NB4 (cell line): ENCODE measurements at places on chromosomes 11 and 22.

DNA sequence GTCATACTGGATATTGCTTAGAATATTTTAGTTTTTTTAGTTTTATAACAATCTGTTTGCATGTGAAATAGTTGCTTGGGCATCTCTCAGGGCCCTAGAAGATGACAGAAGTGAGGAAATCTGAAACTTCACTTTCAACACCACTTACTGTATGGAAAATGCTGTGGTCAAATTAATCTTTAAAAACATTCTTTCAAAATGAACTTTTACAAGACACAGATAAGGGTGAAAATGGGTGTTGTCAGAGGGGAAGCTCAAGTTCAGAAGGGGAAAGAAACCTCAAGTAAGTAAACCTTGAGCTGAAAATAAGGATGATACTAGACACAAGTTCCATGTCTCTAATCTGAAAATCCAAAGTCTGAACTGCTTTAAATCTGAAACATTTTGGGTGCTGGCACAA lies 1840.1 kb upstream of the RAG2 start:
- DNase-seq = no peak

DNA sequence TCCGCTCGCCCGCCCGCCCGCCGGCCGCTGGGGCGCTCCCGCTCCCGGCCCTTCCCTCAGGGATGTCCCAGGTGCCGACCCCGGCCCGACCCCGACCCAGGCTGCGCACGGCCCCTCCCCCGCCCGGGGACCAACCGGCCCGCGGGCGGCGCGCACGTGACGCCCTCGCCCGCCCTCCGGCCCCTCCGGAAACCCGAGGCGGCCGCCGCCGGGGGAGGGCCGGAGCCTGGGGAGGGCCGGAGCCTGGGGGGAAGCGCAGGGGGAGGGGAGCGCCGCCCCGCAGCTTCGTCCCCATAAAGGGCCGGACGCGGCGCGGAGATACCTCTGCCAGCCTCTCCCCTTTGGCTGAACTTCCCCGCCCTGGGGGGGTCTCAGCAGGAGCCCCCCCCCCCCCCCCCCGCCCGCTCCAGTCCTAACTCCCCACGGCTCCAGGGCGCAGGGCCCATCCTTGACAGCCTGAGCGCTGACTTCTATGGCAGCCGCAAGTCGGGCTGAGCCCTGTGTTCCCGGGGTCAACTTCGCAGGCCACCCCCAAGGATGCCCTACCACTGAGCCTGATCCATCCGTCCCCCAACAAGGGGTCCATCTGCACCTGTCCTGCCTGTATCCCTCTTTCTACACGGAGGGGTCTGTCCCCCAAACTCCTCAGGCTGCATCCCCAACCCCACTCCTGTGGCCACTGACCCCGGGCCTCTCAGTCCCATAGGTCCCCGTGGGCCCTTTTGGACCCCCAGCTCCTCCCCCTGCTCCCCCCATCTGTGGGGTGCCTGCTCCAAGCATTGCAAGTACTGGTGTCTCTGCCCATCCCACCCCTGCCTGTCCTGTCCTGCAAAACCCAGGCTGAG lies at the start of gene MAPK12:
Gene MAPK12 (minus strand): TSS at position 69 of the 845 bp plus-strand sequence. CDS start 174 bp downstream, outside the sequence.
- DNase-seq = peak; percentile 79

GRCh38 chr11:2775626-2776350 lies 76.0 kb upstream of the KCNQ1OT1 start:
- no peak for DNase-seq

- no peak for DNase-seq
These were observed 23.5 kb downstream of the RAB38 start for GRCh38 chr11:88151709-88152265.

DNA sequence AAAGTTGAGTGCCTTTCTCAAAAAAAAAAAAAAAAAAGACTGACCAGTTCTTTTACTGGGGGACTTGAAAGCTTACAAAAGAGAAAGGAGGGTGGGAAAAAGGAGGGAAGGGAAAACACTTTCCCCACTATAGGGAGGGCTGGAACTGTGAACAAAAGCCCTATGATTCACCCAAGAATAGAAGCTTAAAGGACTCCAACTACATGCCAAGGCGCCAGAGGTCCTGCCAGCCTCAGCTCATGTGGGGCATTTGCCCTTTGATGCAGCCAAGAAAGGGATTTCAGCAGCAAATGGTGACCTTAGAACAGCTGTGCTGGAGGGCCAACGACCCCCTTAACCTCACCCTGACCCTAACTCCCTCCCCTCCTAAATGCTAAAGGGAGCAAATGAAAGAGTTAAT lies 160.0 kb downstream of the NTM start:
- DNase-seq = no peak

DNA sequence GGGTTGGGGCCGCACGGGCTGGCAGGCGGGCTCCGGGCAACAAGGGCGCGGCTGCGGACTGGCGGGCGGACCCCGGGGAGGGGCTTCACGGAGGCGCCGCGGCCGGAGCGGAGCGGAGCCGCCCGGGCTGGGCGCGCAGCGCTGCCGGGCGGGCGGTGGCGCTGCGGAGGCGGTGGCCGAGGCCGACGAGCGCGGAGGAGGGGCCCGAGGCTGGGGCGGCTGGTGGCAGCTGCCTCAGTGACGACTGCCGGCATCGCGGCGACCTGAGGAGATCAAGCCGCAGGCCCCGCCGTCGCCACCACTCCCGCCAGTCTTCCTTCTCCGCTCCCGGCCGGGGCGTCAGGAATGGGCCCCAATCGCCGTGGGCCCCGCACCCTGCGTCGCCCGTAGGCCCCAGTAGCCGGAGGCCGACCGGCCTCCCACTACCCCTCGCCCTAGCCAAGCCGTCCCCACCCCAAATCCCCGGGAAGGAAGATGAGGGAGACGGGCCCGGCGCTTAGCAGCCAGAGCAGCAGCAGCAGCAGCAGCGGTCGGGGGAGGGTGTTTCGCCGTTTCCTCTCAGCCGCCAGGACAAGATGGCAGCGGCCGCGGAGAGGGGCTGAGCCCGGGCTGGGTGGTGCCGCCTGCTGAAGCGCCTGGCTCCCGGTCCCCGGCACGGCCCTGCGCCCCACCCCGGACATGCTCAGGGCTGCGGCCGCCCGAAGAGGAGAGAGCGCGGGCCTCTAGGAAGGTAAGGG lies at the start of gene HIPK3:
Gene HIPK3 (plus strand): TSS at position 222 of the 737 bp plus-strand sequence.
- DNase-seq = peak; percentile 88

DNA sequence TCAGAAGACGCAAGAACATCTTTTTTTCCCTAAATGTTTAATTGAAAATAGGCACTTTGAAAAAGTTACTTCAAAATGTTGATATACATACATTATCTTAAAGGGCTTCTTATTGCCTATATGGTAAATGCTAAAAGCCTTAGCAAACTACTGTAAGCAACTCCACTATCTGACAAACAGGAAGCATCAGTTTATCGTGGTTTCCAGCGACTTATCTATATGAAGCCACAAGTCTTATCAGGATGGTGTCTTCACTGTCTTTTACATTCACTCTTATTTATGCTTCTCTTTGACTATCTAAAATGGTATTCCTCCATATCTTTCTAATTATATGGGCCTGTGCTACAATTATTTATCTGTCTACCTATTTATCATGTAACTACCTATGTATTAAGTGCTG lies 2091.9 kb downstream of the LRRC4C start:
- DNase-seq = peak; percentile 27

DNA sequence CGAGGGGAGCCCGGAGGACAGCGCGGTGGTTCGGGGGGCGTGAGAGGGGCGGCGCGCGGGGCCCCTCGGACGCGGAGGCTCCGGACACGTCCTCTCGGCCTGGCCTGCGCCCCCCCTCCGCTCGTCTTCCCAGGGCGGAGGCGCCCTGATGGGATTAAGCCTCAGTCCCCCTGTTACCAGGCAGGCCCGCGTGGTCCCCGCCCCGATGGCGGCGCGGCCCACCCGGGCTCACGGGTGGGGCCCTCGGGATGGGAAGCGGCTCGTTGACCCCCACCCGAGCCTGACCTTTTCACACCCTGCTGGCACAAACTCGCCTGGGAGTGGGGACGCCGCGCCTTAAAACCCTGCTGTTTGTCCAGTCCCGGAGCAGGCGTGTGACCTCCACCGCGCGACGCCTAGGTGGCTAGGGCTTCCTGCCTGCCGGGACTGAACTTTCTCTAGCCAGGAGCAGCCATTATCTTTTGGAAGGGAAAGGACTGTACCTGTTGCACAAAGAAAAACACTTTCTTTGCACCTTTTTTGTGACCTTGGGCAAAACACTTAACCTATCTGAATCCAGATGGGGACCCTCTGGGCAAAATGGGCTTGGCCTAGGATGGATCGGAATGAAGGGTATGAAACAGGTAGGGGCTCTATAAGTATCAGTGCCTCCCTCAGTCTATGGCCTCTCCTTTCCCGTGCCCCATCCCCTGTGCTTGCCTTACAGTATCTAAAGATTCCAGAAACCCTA lies 1.0 kb downstream of the KIAA1671 start:
- DNase-seq = no peak

DNA sequence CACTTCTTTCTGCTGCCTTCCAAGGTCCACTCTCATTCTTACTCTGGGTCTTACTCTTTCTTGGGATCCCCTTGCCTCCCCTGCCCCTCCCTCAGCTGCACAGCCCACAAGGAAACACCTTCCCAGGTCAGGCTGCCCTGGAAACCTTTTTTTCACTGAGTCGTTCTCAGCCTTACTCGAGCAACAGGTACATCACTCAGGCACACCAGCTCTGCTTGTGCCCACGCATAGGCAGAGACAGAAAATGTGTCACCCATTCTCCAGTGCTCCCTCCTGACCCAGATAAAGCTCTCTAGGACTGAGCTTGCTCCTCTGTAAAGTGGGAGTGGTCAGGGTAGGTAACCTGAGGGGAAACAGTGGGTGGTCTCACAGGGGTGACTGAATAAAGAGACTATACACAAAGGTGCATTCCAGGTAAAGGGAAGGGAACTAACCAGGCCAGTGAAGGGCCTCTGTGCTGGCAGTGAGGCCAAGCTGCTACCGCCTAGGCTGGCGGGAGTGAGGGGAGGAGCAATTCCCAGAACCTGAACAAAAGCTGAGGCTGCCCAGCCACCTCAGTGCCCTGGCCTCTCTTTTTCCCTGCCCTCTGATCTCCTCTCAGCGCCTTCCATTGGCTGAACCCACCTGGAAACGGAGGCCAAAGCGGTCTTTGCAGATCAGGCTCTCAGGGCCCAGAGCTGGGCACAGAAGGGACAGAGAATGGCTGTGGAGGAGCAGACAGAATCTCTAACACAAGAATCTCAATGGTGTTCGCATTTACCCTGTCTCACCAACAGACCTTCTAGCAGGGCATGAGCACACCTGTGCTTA lies 15.9 kb downstream of the PRG3 start:
- no peak for DNase-seq

GRCh38 chr11:111367411-111368284 lies 11.4 kb downstream of the POU2AF1 start:
- DNase-seq = no peak

DNA sequence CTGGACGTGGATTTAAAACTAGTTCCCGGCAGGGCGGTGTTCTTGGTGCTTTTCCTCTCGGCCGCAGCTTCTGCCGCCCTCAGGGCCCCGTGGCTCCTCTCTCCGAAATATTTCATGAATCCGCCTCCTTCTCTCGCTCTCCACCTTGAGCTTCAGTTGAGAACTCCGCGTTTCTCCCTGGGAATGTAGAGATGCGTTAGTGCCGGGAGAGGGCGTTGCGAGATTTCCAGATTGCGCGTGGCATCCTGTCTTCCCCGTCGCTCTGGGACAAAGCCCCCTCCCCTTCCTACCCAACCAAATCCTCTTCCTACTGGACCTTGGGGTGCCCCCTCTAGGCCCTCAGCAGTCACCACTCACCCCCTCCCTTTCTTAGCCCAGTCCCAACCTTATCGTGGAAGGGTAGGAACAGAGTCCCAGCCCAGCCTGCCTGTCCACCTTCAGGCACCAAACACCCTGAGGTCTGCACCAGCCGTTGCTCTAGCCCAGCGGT lies 15.5 kb upstream of the RAC2 start:
- no peak for DNase-seq

- no peak for DNase-seq
These were observed 414 bp downstream of the JOSD1 start for GRCh38 chr22:38700270-38700788.

GRCh38 chr22:27347951-27348350 lies 453.6 kb downstream of the MN1 start:
- DNase-seq = no peak

GRCh38 chr11:33242575-33242974 lies 14.6 kb upstream of the HIPK3 start:
- DNase-seq = no peak

- no peak for DNase-seq
These were observed 16.8 kb upstream of the NUP160 start for GRCh38 chr11:47864901-47865300.

DNA sequence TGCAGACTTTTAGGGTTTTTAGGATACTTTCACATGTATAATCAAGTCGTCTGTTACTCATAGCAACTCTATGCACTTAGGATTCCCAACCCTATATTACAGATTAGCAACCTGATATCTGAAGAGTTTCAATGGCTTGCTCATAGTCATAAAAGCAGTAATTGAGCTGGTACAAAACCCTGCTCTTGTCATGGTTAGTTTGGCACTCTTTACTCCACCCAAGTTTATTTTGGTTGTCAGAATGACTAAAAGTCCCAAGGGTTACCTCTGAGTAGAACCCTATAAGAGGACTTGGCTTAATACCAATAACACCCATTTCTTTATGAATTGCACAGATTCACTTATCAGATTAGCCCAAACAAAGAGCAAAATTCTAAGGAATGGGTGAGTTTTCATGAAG lies 550.6 kb downstream of the SOX6 start:
- no peak for DNase-seq

DNA sequence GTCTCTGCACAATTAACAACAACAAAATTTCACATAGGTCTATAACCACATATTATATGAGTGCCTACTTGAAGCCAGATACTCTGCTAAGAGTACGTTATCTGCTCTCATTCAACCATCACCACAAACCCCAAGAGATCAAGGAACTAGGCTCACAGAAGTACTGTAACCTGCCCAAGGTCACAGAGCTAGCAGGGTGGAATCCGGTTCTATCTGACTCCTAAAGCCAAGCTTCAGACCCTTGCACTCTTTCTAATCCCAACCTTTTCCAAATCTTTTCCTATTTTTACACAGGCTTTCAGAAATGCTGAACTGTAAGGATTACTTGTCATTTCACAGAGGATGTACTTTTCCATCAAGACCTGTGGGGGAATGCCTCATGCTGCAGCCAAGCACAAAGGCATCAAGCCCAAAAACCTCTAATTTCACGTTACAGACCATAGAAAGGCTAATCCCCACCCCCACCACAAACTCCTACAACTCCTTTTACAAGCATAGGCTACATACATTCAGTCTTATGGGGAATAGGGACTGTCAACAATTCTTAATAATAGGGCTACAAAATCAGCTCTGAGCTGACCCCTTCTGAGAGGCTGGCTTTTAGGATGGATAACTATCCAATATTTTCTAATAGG lies 927 bp downstream of the PRCP start:
- DNase-seq = peak; percentile 88

DNA sequence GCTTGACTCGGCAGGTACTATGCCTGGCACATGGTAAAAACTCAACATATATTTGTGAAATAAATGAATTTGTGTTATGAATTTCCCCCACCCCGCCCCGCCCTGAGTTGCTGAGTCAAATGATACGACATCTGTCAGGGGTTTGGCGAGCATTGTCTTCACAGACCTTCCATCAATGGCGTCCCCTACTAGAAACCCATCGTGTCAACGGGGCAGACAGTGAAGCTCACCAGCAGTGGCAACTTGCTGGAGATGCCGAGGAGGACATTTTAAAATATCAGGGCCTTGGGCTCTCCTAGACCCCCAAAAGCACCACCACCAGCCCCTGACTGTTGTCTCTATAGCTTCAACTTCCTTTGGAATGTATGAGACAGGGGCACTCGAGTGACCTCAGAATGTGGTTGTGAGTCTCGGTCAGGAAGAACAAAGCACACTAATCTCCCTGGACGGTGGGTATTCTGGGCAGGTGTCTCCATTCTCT lies 761 bp upstream of the NXF1 start:
- DNase-seq = peak; percentile 56

GRCh38 chr22:26360169-26360885 lies 68.7 kb upstream of the ASPHD2 start:
- peak; percentile 78 for DNase-seq

GRCh38 chr11:34189191-34189590 lies 83.8 kb downstream of the NAT10 start:
- no peak for DNase-seq
